ENCODE measurements at places on chromosomes 4 and X.

GRCh38 chr4:105894660-105895582, at the start of gene NPNT:
Gene NPNT, plus strand, starts transcription at chr4:105895471. Its CDS starts 182 bp downstream, at chr4:105895653.
- no peak for DNase-seq

DNA sequence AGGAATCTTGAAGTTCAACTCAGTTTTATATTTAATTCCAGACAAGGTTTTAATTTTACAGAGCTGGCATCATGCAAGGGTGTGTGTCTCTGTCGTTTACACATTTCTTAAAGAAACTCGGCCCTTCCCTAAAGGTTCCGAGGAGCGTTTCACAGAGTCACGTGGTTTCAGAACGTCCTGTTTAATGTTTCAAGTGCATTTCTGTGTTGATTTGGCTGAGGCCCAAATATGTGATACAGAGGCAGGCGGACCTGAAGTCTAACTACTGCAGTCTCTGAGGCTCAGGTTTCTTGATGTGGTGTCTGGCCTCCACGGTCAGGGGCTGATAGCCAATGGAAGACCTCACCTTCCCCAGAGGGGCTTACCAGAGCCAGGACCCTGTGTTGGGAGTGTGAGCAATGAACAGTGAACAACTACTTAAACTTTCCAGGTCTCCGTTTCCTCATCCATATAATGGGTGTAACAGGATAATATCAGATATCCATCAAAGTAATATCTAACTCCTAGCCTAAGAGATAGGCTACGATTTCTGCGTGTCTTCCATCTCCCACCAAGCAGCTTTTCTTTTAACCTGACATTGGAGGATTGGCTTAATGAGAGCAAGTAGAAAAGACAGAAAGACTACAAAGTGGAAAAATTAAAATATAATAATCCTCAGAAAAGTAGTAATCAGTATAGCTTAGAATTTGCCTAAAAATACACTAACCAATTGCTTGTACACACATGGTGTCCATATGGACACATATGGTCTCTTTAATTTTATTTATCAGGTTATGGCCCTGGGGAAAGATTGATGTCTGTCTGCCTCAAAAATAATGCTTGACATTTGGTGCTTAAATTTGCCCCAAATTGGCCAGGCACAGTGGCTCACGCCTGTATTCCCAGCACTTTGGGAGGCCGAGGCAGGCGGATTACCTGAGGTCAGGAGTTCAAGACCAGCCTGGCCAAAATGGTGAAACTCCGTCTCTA, 50.0 kb upstream of the TRIM2 start:
- DNase-seq, result no peak

- DNase-seq, result no peak
Observed at GRCh38 chr4:3122081-3122563, 47.6 kb downstream of the HTT start.

- no peak for DNase-seq
Observed at GRCh38 chr4:150096625-150097024, 18.4 kb downstream of the DCLK2 start.
